Nucleus accumbens (tissue), 56 donors: ENCODE measurements at places on chromosomes 1 and 21.

DNA sequence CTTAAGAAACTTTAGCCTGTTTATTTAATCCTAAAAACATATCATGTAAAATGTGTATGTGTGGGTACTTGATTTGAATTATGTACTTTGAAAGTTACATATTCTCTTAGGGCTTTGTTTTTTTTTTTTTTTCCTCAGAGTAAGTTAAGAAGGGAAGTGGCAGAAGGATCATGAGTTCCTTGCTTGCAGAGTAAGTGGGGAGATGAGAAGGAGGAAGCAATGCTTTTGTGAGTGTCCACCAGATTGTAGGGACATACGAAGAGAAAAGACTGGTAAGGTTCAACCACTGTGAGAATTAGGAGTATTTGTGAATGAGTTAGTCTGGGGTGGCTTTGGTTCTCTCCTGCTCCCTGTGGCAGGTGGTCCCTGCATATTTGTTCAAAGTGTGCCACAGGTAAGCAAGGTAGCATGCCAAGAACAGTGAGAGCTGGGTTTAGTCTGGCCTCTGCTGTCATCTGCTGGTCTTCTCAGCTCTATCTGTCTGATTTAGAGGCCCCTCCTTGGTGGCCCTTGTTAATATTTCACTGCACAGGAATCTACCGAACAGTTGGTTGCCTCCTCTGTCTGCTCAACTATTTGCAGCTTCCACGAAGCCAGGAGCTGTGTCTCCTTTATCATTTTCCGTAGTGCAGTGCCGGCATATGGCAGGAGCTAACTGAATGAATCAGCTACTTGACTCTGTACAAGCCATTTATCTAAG lies 9.5 kb downstream of the DNM3 start:
- no peak for DNase-seq

DNA sequence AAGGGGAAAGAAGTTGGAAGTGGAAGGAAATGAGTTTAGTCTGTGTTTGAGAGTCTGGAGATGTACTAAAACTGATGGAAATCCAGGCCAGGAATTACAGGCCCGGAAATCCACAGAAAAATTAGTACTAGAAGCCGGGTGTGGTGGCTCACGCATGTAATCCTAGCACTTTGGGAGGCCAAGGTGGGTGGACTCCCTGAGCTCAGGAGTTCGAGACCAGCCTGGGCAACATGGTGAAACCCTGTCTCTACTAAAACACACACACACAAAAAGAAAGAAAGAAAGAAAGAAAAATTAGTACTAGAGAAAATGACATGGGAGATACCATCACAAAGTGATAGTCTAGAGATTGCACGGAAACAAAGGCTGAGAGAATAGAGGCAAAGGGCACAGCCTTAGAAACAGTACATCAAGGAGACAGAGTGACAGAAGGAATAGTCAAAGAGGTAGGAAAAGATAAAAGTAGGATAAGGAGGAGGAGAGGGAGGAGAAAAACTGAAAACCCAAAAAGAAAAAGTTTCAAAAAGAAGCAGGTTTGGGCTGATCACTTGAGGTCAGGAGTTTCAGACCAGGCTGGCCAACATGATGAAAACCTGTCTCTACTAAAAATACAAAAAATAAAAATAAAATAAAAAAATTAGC lies 4.8 kb upstream of the TAF13 start:
- no peak for DNase-seq

DNA sequence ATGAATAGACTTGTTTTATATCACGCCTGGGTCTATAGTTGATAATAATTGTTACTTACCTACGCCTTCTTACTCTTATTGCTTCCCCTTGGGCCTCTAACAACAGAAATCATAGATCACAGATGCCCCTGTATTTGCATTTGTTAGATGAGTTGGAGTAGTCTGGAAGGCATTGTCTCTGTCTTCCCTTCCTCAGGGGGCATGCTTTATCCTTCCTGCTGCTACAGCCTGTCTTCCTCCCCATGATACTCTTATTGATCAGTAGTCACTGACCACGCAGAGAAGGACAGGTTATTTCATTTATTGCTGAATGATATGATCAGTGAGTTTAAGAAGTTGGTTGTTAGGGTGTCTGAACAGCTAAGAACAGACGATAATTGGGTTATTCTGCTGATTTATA lies 98.4 kb downstream of the DNM3 start:
- DNase-seq: no peak

DNA sequence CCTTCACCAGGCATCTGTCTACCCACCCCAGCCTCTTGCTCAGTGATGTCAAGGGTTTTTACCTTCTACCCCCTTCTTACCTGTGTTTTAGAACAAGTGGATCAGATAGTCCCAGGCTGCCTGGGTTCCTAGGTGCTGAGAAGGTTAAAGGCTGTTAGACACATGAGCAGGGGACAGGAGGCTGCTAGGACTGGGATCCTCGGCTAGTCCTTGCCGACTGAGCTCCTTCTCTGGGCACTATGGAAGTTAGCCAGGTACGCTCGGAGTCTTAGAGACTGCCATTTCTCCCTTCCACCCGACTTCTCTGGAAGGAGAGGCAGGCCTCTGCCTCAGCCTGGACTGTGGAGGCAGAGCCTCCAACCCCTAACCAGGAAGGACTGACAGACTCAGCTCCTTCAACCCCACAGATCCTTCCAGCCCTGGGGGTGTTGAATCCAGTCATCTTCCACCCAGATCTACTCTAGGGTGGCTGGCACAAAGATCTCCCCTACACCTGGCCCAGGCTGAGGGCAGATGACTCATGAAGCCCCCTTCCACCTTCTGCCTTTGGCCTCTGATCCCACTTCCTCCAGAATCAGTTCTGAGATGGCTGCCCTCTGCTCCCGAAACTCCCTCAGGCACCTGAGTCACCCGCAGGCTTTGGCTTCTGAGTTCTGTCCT lies at the start of gene DYNLT4:
TSS of gene DYNLT4 (minus strand) at position 648 of the 660 bp plus-strand sequence. CDS start 683 bp downstream, outside the sequence.
- DNase-seq: no peak

GRCh38 chr1:37143800-37144199 lies 109.5 kb upstream of the GRIK3 start:
- no peak for DNase-seq

DNA sequence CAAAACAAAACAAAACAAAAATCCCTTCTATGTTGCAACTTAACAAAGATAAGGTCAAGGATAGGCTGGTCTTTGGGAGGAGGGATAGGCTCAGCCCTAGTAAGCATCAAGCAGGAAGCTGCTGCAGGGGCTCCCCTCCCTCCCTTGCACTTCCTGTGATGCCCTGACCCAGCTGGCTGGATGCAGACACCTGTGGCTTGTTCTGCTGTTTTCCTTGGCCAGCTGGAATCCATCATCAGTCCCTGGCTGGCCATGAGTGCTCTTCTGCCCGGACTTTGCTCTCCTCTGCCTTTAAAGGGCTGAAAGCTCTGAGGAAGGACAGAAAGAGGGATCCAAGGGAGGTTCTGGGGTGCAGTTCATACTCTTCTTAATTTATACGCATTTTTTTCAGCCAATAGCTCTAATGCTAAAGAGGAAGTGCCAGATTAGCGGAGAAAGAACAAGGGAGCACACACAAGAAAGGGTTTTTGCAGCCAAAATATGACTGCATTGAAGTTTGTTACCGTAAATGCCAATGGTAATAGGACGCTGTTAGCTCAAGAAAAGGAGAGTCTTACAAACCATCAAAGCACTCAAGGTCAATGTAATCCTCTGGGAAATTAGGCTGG lies 19.9 kb upstream of the UBE2U start:
- no peak for DNase-seq

- DNase-seq: no peak
Measured at GRCh38 chr1:205805082-205805711, 7.8 kb downstream of the SLC41A1 start.

DNA sequence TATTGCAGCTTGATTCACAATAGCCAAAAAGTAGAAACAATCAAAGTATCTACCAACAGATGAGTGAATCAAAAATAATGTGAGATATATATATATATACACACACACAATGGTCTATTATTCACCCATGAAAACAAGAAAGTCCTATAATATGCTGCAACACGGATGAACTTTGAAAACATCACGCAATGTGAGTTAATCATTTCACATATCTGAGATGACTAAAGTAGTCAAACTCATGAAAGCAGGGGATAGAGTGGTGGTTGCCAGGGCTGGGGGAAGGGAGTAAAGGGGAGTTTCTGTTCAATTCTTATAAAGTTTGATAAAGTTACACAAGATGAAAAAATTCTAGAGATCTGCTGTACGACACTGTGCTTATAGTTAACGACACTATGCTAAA lies 1234.8 kb downstream of the MRPL39 start:
- DNase-seq: no peak
